ENCODE measurements at places on chromosomes 11 and 22.

- no peak for DNase-seq
These were observed 467.6 kb downstream of the NTM start for GRCh38 chr11:131838016-131838415.

DNA sequence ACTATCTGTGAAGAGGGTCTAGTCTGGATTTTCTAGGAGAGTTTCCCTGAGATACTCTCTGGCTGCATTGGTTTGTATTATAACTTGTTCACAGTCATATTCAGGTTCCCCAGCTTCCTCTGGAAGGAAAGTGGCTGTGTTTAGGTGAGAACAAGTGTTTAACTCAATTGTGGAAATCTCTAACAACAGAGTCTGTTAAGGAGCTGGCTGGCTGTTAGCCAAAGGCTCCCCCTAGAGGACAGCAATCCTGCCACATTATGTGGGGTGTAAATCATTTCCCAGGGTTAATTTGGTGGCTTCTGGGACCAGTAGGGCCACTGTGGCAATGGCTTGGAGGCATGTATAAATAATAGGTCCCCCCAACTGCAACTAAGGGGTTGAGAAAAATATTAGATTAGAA is 18.4 kb downstream of the MS4A6E start:
- DNase-seq: no peak

DNA sequence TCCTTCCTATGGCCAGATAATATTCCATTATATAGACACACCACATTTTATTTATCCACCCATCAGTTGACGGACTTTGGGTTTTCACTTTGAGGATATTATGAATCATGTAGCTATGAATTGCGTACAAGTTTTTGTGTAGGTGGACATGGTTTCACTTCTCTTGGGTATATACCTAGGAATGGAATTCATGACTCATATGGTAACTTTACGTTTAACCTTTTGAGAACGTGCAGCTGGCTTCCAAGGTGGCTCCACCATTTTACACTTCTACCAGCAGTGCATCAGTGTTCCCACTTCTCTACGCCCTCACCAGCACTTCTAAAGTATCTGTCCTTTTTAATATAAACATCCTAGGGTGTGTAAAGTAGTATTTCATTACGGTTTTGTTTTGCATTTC is 112.0 kb downstream of the PLEKHA7 start:
- no peak for DNase-seq

GRCh38 chr11:96815236-96815635 is 425.4 kb downstream of the JRKL start:
- no peak for DNase-seq
